HepG2 (cell line): ENCODE measurements at places on chromosomes 5 and 9. TPM values are rescaled to one million over a fixed set of nuclear protein-coding genes. Genes with fewer than 3 reads are reported as not detected.

Gene WNT8A
- polyA plus RNA-seq, result 0.04 TPM in 1 of 2 replicates, not detected in the other

Gene FLT4
- not detected in 2 replicates for polyA plus RNA-seq

Gene SLC1A1
- not detected in 2 replicates for polyA plus RNA-seq

GRCh38 chr9:106588626-106589025 lies 274.3 kb upstream of the ZNF462 start:
- no peaks in the 10 kb centered on the region for H3K27me3 ChIP-seq
- H3K4me1 ChIP-seq, result no peaks in the 10 kb centered on the region
- no peak overlapping the region for H3K27ac ChIP-seq
- no peaks in the 10 kb centered on the region for H3K36me3 ChIP-seq

DNA sequence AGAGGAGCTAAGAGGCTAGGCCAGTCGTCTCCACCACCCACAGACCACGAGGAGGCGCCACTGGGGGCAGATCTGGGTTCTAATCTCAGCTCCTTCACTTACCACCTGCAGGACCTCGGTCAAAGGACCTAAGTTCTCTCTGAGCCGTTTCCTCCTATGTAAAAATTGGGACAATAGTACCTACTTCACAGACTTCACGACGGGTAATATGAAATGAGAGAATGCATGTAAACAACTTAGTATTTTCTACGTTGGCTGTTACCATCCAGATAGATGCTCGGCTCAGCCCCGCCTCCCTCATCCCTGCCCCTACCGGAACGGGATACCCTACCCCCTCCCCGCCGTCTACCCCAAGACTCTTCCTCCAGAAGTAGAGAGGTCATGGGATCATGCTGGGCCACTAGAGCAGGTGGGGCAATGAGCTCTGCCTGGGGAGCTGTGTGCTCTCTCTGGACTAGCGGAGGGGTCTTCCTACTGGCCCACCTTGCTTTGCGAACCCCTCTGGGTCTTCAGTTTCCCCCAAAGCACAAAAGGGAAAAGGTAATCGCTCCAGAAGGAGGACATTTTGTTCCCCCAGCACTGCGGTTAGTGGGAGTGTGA lies 541 bp downstream of the GNPDA1 start:
- peak overlapping the region; percentile 68 for H3K27ac ChIP-seq
- peak overlapping the region; percentile 65 for H3K4me3 ChIP-seq
- peaks cover 43% of the 10 kb centered on the region for H3K4me1 ChIP-seq
- H3K36me3 ChIP-seq, result peaks cover 3% of the 10 kb centered on the region
- peak; percentile 9 for DNase-seq

- H3K4me1 ChIP-seq, result peaks cover 11% of the 10 kb centered on the region
- H3K27ac ChIP-seq, result no peak overlapping the region
- no peaks in the 10 kb centered on the region for H3K36me3 ChIP-seq
- no peak overlapping the region for H3K4me3 ChIP-seq
- no peaks in the 10 kb centered on the region for H3K27me3 ChIP-seq
Observed at GRCh38 chr5:41883243-41883642, 13.0 kb upstream of the OXCT1 start.

GRCh38 chr5:173247041-173247440 lies 12.0 kb upstream of the NKX2-5 start:
- H3K27me3 ChIP-seq, result peaks cover 3% of the 10 kb centered on the region
- H3K27ac ChIP-seq, result no peak overlapping the region
- DNase-seq, result no peak
- no peaks in the 10 kb centered on the region for H3K36me3 ChIP-seq
- no peak overlapping the region for H3K4me3 ChIP-seq

GRCh38 chr9:26219961-26220360 lies 541.7 kb upstream of the TUSC1 start:
- no peaks in the 10 kb centered on the region for H3K27me3 ChIP-seq
- no peak overlapping the region for H3K4me3 ChIP-seq
- H3K36me3 ChIP-seq, result no peaks in the 10 kb centered on the region
- DNase-seq, result no peak
- no peaks in the 10 kb centered on the region for H3K4me1 ChIP-seq
